ENCODE measurements at places on chromosomes 1 and 21.

DNA sequence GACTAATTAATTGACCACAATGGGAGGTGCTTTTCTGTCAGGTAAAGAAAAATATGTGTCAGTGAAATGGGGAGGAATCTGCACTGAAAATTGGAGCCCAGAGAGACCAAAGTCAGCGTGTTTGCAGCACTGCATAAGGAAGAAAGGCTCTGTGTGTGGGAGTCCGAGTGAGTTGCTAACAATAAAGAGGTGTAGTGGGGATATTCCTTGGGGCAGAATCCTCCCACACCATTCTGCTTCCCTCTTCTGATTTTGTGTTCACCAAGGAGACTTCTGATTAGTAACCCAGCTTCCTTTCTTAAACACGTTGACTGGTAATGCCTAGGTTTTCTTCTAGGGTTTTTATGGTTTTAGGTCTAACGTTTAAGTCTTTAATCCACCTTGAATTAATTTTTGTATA, 240.5 kb downstream of the RPS6KC1 start:
- no peak for DNase-seq

DNA sequence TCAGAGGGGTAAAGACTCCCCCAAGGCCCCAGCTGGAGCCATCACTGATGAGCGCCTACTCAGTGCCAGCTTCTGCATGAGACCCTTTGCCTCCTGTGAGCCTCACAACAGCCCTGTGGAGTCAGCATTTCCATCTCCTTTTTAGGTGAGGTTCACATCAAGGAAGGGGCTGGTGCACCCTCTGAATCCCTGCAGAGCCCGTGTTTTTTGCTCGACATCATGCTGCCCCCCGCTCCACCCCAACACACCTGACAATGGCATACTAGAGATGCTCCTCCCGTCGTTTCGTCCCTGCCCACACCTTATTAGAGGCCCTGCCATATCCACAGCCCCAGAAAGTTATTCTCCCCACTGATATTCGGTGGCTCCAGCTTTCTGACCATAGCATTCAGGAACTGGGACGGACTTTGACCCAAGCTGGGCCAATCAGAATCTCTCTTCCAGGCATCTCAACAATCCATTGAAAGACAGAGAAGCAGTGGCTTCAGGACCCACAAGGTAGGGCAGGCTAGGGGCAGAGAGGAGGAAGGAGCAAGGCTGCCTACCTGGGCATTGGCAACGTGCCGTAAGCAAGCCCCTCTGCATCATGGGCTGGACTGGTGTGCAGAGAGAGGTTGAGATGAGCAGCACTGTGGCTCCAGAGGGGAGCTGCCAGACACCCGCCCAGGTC, 32.7 kb downstream of the EPHA10 start:
- DNase-seq: no peak

- no peak for DNase-seq
Measured at GRCh38 chr1:173527151-173527826, 50.2 kb downstream of the PRDX6 start.

GRCh38 chr1:163774978-163775620, 453.3 kb downstream of the NUF2 start:
- no peak for DNase-seq

- DNase-seq: peak; percentile 85
Measured at GRCh38 chr1:171841050-171841910, at the start of gene DNM3. TSS of gene DNM3 (plus strand) at chr1:171841498. CDS start at chr1:171841657, 159 bp downstream.

GRCh38 chr1:117387060-117387633, 19.9 kb downstream of the MAN1A2 start:
- DNase-seq: no peak

DNA sequence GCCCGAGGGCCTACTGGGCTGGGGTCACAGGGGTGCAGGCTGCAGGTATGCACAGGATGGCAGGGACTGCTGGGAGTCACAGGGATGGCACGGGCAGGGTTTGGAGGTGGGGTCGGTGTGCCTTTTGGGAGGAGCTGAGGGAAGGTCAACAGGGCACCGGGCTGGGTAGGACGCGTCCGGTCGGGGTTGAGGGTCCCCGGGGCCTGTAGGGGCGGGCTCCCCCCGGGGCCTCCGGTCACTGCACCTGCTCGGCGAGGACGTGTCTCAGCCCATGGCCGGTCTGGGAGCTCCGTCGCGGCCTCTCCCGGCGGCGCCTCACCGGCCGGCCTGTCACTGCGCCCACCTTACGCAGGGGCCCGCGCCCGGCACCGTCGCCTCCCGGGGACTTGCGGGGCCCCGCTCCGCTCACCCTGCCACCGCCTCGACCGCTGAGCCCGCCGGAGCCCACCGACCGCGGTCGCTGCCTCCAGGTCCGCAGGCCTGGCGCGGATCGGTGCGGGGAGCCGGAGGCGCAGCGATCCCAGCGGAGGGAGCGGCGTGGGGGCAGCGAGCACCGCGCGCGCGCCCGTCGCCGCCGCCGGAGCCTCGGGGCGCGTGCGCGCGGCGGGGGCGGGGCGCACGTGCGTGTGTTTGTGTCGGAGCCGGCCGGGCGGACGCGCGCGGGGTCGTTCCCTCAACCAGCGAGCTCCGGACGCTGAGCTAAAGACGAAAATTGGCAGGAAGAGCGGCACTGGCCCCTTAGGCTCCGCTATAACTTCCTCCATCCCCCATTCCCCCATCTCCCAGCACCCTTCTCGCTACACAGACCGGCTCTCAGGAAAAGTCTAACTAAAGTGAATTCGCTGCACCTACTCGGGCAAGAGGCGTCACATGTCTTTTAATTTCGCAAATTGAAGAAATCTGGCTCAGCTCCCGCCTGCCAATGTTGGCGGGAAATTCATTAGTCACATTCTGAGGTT, at the start of gene AMIGO1:
Gene AMIGO1, minus strand, starts transcription at position 552 of the 959 bp plus-strand sequence. CDS start 815 bp downstream, outside the sequence.
- peak; percentile 67 for DNase-seq

DNA sequence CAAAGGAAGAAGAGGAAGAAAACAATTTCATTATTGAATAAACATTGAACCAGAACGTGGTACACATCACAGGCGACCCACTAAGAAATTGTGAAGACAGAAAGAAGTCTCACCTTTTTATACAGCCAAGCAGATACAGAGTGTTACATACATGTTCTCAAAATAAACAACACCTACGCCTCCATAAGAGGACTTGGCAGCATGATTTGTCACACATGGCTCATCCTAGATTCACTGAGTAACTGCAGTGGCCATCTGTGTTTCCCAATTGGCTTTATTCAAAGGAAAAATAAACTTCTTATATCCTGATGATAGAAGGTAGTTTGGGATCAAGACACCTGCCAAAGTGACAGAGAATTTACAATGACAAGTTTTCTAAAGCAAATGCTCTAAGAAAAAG, 7.6 kb upstream of the KRTAP19-8 start:
- no peak for DNase-seq

DNA sequence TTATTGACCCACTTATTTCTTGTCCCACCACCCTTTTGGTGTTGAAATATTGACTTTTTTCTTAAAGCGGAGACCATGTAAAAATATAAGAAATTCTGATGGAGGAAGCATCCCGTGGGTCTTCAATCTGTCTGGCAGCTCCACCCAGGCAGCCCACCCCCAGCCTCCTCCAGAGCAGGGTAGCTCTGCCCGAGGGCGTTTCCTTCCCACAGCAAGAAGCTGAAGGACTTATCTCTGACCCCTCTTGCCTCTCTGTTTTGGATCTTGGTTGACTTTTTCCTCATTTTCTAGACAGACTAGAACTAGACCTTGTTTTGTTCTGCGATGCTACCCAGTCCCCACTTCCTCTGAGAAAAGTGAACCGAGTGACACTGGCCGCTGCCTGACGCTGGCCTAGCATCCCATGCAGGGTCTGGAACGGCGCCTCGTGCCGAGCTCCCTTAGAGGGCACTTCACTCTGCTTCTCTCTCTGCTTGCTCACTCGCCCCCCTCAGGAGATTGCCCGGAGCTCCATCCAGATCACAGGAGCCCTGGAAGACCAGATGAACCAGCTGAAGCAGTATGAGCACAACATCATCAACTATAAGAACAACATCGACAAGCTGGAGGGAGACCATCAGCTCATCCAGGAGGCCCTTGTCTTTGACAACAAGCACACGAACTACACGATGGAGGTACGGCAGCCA, 40.4 kb upstream of the MTR start:
- DNase-seq: no peak

DNA sequence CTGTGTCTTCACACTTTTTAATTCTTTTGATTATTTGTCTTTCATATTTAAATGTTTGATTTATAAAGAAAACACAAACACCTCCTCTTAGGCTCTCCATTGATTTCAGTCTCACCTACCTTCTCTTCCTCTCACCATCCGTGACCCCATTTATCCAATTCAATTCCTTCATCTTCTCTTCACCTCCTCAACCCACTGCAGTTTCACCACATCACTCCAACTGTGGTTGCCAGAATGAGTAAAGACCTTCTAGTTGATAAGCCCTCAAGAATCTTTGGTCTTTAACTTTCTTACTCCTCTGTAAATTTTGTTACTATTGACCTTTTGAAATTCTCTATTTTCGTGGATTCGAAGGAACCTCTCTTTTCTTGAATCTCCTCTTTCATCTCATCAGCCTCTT, 260.7 kb downstream of the CHRM3 start:
- no peak for DNase-seq

- DNase-seq: no peak
Measured at GRCh38 chr1:94327001-94327690, 89.8 kb upstream of the ARHGAP29 start.

- DNase-seq: no peak
Measured at GRCh38 chr1:68317543-68317942, 85.2 kb upstream of the WLS start.

DNA sequence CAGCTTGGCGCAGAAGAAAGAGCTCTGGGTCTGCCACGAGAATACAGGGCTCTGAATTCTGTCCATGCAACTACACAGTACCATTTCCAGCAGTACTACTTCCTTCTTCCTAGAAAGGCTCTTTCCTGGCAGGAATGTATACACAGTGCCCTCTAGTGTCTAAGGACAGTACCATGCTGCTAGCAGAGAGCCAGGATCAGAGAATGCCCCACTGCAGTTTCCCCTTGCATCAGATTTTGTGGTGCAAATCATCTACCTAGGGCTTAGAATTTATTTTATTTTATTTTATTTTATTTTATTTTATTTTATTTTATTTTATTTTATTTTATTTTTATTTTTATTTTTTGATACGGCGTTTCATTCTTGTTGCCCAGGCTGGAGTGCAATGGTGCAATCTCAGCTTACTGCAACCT, 50.8 kb downstream of the PAX7 start:
- DNase-seq: peak; percentile 33

DNA sequence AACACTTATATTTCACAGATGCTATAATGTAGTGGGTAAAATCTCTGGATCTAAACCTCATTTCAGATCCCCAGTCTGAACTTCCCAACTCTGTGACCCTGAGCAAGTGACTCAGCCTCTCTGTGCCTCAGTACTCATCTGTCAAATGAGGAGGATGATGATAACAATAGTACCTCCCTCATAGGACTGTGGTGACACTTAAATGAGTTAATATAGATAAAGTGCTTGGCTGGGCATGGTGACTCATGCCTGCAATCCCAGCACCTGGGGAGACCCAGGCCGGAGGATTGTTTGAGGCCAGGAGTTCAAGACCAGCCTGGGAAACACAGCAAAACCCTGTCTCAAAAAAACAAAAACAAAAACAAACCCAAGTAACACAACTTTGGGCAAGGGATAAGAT, 4.7 kb upstream of the ECE1 start:
- DNase-seq: no peak

DNA sequence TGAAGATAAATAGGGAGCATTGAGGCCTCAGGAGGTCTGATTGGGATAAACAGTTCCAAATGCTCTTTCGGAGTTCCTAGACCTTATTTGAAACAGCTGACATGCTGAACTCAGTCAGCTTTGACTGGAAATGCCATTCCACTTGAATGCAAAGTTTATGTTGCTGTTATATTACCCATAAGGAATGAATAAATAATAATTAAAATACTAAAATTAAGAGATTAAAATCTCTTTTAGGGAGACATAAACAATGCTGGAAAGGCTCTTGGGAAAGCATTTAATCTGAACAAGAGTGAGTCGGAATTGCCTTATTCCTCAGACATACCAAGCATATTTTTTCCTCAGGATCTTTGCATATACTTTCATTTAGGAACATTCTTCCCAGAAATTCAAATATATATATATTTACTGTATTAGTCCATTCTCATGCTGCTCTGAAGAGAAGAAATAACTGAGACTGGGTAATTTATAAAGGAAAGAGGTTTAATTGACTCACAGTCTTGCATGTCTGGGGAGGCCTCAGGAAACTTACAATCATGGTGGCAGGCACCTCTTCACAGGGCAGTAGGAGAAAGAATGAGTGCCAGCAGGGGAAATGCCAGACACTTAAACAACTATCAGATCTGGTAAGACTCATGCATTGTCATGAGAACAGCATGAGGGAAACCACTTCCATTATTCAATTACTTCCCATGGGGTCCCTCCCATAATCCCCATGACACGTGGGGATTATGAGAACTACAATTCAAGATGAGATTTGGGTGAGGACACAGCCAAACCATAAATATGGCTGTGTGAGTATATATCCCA, 318.2 kb upstream of the PLXNA2 start:
- DNase-seq: no peak

- no peak for DNase-seq
Measured at GRCh38 chr1:178490967-178491366, 5.8 kb downstream of the CLEC20A start.

DNA sequence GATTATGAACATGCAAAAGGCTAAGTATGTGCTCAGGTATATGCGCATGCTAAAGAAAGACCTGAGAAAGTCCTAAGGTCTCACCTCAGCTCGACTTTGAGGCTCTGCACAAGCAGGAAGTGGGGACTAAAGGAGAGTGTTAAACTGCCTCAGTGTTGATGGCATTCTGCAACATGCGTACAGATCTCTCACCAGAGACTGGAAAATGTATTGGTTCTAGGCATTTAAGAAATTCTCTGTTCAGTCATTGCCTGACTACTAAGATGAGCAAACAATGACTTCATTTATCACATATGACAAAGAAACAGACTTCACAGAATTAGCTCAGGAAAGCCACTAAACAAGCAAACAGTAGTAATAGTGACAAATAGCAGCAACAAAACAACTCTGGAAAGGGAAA, 90.8 kb downstream of the USH2A start:
- no peak for DNase-seq

GRCh38 chr21:44567481-44568171, 5.9 kb upstream of the KRTAP10-4 start:
- no peak for DNase-seq

- no peak for DNase-seq
Measured at GRCh38 chr1:203823306-203823705, 27.9 kb downstream of the ZBED6 start.
